ENCODE measurements at places on chromosomes 6 and 20.

DNA sequence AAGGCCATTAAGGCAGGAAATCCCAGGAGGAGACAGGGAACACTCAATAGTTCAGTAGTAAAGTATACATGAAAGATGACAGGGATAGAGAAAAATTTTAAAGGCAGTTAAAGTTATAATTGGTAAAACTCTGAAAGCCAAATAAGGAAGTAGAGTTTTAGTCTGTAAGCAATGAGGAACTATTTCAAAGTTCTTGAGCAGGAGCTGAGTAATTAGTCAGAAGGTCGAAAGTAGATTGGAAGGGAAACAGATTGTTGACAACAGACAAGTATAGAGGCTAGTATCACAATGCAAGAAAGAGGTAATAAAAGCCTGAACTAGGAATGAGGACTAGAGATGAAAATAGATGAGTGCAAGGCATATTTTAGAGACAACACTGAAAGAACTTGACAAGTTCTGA, 150.3 kb downstream of the CDK19 start:
- no peak for DNase-seq

GRCh38 chr20:36070451-36070850, 84.1 kb upstream of the EPB41L1 start:
- DNase-seq: no peak

DNA sequence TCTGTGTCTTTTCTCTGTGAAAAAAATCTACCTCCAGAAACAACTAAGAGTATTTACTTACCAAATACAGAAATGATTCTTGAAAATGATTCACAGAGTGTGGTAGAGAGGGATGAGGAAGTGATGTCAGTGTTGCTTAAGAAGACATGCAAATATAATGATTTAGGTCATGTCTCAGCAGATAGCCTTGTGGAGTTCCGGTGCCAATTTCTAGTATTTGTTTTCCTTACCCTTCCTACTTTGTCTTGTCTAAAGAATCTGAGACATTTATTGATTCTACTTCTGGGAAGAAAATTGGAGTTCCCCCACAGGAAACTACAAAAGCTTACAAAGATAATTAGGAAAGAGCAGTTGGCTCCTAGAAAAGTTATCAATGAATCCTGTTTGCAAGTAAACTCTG, 68.8 kb downstream of the GJA1 start:
- no peak for DNase-seq

GRCh38 chr6:7841781-7842468, 68.7 kb downstream of the TXNDC5 start:
- DNase-seq: no peak

- no peak for DNase-seq
Measured at GRCh38 chr20:58111310-58112016, 117.0 kb downstream of the ANKRD60 start.

DNA sequence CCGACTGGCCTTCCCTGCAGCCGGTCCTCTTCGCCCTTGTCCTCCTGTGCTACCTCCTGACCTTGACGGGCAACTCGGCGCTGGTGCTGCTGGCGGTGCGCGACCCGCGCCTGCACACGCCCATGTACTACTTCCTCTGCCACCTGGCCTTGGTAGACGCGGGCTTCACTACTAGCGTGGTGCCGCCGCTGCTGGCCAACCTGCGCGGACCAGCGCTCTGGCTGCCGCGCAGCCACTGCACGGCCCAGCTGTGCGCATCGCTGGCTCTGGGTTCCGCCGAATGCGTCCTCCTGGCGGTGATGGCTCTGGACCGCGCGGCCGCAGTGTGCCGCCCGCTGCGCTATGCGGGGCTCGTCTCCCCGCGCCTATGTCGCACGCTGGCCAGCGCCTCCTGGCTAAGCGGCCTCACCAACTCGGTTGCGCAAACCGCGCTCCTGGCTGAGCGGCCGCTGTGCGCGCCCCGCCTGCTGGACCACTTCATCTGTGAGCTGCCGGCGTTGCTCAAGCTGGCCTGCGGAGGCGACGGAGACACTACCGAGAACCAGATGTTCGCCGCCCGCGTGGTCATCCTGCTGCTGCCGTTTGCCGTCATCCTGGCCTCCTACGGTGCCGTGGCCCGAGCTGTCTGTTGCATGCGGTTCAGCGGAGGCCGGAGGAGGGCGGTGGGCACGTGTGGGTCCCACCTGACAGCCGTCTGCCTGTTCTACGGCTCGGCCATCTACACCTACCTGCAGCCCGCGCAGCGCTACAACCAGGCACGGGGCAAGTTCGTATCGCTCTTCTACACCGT, 6.1 kb downstream of the UBD start:
- peak; percentile 8 for DNase-seq

GRCh38 chr20:60395991-60396390, 437.8 kb downstream of the CDH26 start:
- DNase-seq: no peak

GRCh38 chr6:81864124-81864523, 111.6 kb upstream of the TENT5A start:
- DNase-seq: no peak

GRCh38 chr6:722077-722524, 29.2 kb upstream of the EXOC2 start:
- DNase-seq: peak; percentile 12

GRCh38 chr6:104466306-104466705, 393.4 kb downstream of the HACE1 start:
- no peak for DNase-seq

- DNase-seq: no peak
Measured at GRCh38 chr6:70292193-70292592, 10.7 kb downstream of the COL9A1 start.

GRCh38 chr20:2519115-2519809, 10.5 kb upstream of the ZNF343 start:
- DNase-seq: no peak

DNA sequence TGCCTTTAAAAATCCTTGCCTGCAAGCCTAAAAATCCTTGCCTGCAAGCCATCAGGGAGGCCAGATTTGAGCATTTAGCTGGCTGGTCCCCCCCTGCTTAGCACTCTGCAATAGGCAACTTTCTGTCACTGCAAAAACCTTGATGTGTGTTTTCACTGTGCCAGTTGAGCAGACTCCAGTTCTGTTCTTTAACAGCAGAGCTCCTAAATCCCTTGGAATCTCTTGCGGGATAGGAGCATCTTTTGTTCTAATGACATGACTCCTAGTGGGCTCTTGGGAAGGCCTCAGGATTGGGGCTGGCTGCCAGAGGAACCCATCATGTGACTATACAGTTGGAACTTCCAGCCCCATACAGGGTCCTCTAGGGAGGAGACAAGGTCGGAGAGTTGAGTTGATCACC, 50.4 kb downstream of the FAM184A start:
- DNase-seq: no peak

DNA sequence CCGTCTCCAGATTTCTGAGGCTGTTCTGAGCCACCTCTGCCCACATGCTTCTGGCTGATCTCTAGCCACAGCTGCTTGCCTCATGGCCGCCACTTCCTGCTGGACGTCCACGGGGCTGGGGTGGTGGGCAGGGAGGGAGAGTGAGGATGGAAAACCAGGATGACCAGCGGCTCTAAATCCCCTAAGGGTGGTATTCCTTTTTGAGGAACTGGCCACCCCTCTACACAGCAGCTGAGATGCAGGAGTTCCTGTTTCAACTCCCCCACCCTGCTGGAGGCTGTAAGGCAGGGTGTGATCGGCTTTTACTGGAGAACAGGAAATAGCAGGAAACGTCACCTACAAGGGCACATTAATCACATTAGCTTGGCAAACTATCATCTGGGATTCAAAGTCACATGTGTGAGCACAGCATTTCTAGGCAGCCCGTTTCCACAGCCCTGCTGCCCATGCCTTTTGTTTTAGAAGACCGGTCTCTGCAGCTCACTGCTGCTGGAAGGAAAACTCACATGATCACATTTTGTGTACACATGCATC, 181.6 kb upstream of the ECI2 start:
- DNase-seq: peak; percentile 30

- no peak for DNase-seq
Measured at GRCh38 chr6:164039954-164040375, 625.4 kb downstream of the QKI start.

DNA sequence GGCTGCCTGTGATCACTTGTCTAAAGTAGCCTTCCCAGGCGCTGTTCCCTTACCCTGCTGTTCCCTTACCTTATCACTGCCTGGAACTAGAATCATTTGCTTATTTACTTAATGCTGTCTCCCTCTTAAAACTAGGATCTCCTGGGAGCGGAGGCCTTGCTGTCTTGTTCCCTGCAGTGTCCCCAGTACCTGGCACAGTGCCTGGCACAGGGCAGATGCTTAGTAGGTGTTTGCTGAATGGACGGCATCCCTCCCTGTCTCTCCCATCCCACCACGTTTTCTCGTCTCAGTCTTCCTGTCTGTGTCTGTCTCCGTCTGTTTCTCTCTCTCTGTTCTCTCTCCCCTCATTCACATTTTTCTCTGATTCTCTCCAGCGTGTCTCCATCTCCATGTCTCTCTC, 99.9 kb upstream of the MYL9 start:
- DNase-seq: no peak

- DNase-seq: no peak
Measured at GRCh38 chr6:169864148-169865020, 113.0 kb downstream of the ERMARD start.

DNA sequence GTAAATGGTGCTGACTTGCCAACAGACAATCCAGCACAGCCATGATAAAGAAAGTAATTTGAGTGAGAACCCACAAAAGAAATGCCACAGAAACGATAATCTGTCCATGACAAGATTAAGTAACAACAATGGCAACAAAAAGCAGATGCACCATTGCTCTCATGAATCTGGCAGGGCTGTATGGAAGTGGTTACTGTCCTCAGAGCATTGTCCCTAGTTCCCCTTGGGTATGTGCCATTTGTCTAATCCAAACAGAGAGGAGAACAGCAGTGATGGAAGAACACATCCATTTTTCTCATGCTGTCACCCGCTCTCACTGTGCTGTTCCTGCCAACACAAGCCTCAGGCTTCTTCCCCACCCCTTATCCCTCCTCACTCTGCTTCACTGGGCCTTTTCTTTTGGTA, 65.8 kb downstream of the REV3L start:
- DNase-seq: no peak

DNA sequence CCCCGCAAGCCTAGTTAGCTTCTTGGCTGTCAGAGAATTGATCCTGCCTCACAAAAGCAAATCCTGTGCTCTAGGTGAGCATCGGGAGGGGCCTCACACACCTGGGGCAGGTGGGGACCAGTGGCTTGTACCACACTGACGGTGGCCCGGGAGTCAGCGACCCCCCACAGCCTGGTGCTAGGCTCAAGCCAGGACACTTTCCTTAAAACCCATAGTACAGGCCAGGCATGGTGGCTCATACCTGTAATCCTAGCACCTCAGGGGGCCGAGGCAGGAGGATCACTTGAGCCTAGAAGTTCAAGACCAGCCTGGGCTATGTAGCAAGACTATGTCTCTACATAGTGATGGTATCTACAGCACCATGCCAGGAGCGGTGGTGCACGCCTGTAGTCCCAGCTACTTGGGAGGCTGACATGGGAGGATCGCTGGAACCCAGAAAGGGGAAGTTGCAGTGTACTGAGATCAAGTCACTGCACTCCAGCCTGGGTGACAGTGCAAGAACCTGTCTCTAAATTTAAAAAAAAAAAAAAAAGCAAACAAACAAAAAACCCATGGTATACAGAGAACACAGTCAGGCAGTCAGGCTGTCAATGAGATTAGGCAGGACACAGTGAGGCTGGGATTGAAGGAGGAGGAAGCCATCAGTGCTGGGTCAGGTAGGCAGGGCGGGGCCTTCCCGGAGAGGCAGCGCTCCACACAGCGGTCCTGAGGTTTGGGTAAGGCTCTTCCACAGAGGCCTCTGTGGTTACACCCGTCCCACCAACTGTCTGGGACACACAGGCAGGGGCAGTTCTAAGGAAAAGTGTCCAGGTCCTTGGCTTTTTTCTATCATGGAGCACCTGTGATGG, 41.3 kb downstream of the SYNJ2 start:
- no peak for DNase-seq

DNA sequence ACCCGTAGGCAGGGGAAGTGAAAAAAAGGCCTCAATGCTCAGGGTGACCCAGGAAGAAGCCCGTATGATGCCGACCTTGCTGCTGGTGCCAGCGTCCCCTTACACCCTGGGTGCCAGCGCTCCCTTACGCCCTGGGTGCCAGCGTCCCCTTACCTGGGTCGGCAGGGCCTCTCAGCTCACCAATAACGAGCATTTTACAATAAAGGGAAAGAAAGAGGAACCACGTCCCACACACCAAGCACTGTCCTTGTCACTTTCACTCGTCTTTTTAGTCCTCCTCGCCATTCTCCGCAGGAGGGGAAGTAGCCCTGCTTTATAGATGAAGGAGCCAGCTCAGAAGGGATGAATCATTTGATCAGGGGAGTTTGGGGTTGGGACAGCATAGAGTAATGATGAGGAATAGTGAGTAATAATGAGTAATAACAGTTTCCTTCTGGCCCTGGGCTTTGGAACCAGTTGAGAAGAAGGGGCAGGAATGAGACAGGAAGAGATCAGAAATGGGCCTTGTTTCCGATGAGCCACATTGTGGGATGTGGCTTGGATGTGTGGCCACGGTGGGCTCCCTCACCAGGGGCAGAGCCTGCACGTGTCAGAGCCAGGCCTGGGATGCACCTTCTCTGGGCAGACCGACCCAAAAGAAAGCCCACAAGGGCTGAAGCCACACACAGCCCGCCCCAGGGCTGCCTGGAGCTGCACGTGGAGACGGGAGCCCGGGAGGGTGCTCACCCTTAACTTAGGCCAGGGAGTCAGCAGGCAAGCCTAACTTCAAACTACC, 75.7 kb downstream of the SYNJ2 start:
- DNase-seq: no peak

- DNase-seq: no peak
Measured at GRCh38 chr6:122676146-122676545, 65.9 kb downstream of the PKIB start.

DNA sequence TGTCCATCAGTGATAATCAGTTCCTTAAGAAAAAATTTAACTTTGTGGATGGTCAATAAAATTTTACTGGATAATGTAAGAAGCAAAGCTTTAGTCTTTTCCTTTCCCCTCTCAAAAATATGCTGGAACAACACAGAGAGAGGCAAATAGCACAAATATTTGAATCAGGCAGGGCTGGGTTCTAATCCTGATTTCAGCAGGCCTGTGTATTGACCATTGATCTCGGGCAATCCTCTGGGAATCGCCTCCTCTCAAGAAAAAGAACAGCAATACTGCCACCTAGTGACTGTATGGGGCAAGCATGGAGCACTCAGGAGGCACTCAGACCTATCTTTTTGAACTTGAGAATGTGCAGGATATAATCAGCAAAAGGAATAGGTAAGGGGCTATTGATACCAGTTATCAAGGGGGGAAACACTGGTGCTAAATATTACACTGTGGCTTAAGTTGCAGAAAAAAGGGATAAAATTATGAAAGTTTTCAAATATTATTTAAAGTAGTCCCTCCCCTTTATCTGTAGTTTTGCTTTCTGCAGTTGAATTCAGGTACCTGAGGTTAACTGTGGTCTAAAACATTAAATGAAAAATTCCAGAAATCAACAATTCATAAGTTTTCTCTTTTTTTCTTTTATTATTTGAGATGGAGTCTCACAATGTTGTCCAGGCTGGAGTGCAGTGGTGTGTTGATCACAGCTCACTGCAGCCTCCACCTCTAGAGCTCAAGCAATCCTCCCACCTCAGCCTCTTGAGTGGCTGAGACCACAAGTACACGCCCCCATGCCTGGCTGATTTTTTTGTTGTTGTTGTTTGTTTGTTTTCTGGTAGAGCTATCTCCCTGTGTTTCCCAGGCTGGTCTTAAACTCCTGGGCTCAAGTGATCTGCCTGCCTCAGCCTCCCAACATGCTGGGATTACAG, 91.8 kb upstream of the NHSL1 start:
- no peak for DNase-seq

- no peak for DNase-seq
Measured at GRCh38 chr6:163738304-163738703, 323.8 kb downstream of the QKI start.

- DNase-seq: no peak
Measured at GRCh38 chr20:60057123-60057865, 99.1 kb downstream of the CDH26 start.

All from thoracic aorta (tissue), 2 donors.